Glutamatergic neuron (in vitro differentiated cells): ENCODE measurements at places on chromosomes 13 and 19. TPM values are rescaled to one million over a fixed set of nuclear protein-coding genes. Genes with fewer than 3 reads are reported as not detected.

DNA sequence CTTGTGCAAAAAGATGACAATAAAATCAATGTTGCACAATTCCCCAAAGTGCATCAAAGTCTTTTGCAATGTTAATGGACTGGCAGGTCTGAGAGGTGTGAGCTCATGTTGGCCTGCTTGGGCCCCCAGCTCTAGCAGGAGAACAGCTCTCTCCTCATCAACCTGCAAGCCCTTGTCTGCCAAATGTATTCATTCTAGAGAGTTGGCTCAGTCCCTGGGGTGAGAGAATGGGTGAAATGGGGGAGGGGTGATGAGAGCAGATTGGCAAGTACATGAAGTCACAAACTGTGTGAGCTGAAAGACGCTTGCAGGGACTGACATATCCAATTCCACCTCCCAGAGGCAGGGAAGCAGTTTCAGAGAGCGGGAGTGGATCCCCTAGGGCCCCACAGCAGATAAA lies 465.1 kb upstream of the ZNF507 start:
- peaks cover 11% of the 10 kb centered on the region for H3K4me1 ChIP-seq
- H3K27me3 ChIP-seq = peaks cover 3% of the 10 kb centered on the region
- no peaks in the 10 kb centered on the region for H3K36me3 ChIP-seq

DNA sequence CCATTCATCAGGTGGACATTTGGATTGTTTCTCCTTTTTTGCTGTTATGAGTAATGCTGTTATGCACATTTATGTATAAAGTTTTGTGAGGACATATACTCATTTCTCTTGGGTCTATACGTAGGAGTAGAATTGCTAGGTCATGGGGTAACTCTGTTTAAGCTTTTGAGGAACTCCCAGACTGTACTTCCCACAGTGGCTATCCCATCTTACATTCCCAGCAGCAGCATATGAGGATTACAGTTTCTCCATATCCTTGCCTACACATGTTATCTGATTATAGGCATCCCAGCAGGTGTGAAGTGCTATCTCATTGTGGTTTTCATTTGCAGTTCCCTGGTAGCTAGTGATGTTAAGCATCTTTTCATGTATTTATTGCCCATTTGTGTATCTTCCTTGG lies 5.9 kb downstream of the ZSCAN22 start:
- H3K36me3 ChIP-seq = no peaks in the 10 kb centered on the region
- peaks cover 9% of the 10 kb centered on the region for H3K4me1 ChIP-seq
- no peak overlapping the region for H3K4me3 ChIP-seq
- H3K27ac ChIP-seq = no peak overlapping the region
- H3K27me3 ChIP-seq = peaks cover 7% of the 10 kb centered on the region

- no peak for DNase-seq
- no peak overlapping the region for H3K4me3 ChIP-seq
- H3K27me3 ChIP-seq = no peaks in the 10 kb centered on the region
Observed at GRCh38 chr13:52112591-52112990, 16.3 kb downstream of the NEK5 start.

GRCh38 chr13:75855216-75855615 lies 219.1 kb downstream of the LMO7 start:
- H3K4me3 ChIP-seq = no peak overlapping the region
- DNase-seq = no peak
- H3K27me3 ChIP-seq = no peaks in the 10 kb centered on the region
- H3K4me1 ChIP-seq = no peaks in the 10 kb centered on the region
- H3K36me3 ChIP-seq = no peaks in the 10 kb centered on the region

DNA sequence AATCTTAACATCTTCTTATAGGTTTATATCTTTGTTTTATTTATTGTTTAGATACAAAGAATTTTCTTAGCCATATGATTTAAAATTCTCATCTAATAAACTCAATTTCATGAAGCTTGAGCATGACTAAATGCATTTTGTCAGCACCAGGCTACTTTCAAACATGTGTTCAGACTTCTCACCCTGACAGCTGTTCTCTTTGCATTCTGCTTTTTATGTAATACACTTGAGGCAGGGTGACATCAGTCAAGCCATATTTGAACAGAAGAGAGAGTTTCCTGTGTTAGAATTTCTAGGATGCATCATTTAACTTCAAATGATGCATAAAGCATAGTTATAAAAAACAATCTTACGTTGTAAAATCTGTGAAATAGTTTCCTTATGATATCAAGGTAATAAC lies 1295.1 kb upstream of the PCDH20 start:
- no peaks in the 10 kb centered on the region for H3K36me3 ChIP-seq
- peaks cover 34% of the 10 kb centered on the region for H3K4me1 ChIP-seq
- no peak overlapping the region for H3K4me3 ChIP-seq
- peak overlapping the region; percentile 88 for H3K27ac ChIP-seq
- no peak for DNase-seq

DNA sequence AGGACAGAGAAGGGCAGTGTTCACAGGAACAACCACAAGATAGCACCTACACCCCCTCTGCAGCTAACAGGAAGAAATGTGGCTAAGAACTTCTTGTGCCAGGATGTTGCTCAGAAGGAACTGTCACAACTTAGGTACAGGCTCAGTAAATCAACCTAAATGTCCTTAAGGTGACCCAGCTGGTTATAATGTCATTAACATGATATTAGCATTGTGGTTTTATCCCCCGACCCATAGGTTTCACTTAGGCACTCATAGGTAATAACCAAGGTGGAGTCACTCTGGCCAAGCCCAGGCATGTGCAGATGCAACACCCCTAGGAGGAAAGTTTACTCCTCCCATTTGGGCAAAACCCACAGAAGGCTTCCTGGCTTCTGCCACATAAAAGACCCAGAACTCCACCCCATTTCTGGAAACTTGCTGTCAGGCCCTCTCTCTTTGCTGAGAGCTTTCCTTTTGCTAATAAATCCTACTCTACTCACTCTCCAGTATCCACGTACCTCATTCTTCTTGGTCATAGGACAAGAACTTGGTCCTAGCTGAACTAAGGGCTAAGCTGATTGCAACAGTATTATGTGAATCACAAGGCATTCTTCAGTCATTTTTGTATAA lies 951.3 kb downstream of the SLITRK5 start:
- no peaks in the 10 kb centered on the region for H3K27me3 ChIP-seq
- no peaks in the 10 kb centered on the region for H3K36me3 ChIP-seq
- no peak for DNase-seq

- H3K27me3 ChIP-seq = no peaks in the 10 kb centered on the region
- no peak overlapping the region for H3K4me3 ChIP-seq
- no peaks in the 10 kb centered on the region for H3K4me1 ChIP-seq
- H3K27ac ChIP-seq = no peak overlapping the region
Observed at GRCh38 chr13:75366380-75367280, 115.3 kb downstream of the TBC1D4 start.

DNA sequence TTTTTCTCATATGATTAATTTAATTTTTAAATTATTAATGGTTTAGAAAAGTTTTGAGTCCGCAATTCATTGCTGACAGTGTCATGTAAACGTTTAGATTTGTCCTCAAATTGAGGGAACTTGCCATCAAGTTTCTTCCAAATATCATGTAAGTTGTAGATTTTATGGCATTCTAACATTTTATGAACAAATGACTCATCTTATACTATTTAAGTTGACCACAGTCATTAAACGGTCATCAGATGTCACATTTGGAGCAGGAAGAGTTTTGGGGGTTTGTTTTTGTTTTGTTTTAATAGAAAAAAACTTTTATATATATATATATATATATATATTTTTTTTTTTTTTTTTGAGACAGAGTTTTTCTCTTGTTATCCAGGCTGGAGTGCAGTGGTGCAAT lies 4.3 kb downstream of the ZNF114 start:
- H3K4me1 ChIP-seq = peaks cover 7% of the 10 kb centered on the region
- H3K27me3 ChIP-seq = peaks cover 14% of the 10 kb centered on the region
- DNase-seq = no peak
- H3K27ac ChIP-seq = no peak overlapping the region
- no peak overlapping the region for H3K4me3 ChIP-seq

GRCh38 chr13:50612717-50613116 lies 230.8 kb downstream of the DLEU7 start:
- no peak for DNase-seq
- no peak overlapping the region for H3K27ac ChIP-seq
- H3K4me3 ChIP-seq = no peak overlapping the region
- H3K27me3 ChIP-seq = no peaks in the 10 kb centered on the region
- no peaks in the 10 kb centered on the region for H3K36me3 ChIP-seq

DNA sequence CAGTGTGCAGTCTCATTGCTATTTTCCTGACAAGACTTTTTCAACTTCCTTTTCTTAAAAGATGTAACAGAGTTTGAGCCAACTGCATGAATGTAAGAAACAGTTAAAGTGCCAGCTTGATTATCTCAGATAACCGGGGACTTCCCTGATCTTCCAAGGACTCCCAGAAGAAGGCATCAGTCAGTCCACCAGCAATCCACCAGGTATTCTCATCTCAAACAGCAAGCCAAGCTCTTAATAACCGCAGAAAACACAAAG lies 350.1 kb downstream of the LIG4 start:
- H3K36me3 ChIP-seq = no peaks in the 10 kb centered on the region
- peak overlapping the region; percentile 94 for H3K4me3 ChIP-seq
- H3K27me3 ChIP-seq = peaks cover 12% of the 10 kb centered on the region
- peak overlapping the region; percentile 49 for H3K27ac ChIP-seq
- H3K4me1 ChIP-seq = peaks cover 12% of the 10 kb centered on the region

DNA sequence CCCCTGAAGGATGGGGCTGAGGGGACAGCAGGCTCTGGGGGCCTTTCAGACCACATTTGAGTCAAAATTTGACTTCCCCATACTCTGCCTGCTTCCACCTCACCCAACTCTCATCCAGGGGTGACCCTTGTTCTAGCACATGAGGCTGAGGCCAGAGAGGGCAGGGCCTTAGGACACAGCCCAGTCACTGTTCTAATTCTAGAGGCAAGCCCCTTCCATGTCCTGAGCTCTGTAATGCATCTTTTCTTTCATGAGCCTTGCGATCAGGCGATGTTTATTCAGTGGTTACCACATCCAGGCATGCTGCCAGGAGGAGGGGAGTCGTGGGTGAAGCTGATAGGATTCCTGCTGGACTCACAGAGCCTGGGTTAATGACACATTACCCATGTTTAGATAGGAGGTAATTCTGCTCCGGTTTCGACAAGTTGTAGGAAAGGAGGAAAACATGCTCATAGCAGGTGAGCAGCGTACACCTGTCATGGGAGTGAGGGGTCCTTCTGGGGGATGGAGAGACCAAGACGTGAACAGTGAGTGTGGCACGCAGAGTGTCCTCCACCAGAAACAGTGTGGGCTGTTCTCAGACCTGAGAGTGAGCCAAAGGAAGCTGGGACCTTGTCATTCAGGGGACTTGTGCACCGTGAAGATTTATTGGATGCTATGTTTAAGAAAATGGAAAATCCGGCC lies 9.3 kb downstream of the RPS9 start:
- DNase-seq = no peak
- H3K36me3 ChIP-seq = peaks cover 14% of the 10 kb centered on the region
- H3K27ac ChIP-seq = peak overlapping the region; percentile 84

DNA sequence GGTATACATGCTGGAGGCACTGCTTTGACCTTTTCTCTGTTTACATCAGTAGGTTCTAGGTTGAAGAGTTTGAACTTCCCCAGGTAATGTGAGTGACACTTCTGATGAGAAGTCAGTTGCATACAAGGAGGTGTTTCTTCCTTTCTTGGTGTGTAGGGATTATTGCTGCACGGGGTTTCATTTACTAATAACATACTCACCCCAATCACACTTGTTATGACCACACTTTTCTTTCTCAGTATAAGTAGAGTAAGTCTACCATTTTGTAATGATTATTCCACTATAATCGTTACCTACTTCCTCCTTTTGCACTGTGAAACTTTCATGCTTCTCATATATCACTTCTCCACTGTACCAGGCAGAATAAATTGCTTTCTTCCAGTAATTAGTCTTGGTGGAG lies 138.0 kb downstream of the TNFSF13B start:
- no peak overlapping the region for H3K4me3 ChIP-seq
- H3K27ac ChIP-seq = no peak overlapping the region
- H3K4me1 ChIP-seq = peaks cover 6% of the 10 kb centered on the region
- DNase-seq = no peak
- no peaks in the 10 kb centered on the region for H3K36me3 ChIP-seq

GRCh38 chr13:76635232-76636230 lies 250.7 kb downstream of the KCTD12 start:
- H3K4me3 ChIP-seq = no peak overlapping the region
- H3K36me3 ChIP-seq = peaks cover 5% of the 10 kb centered on the region
- H3K4me1 ChIP-seq = peaks cover 16% of the 10 kb centered on the region

GRCh38 chr19:6460099-6460884 lies 700 bp upstream of the SLC25A23 start:
- peak overlapping the region; percentile 72 for H3K27ac ChIP-seq
- H3K36me3 ChIP-seq = peaks cover 3% of the 10 kb centered on the region
- H3K4me1 ChIP-seq = peaks cover 4% of the 10 kb centered on the region
- H3K27me3 ChIP-seq = peaks cover 12% of the 10 kb centered on the region
- peak overlapping the region; percentile 98 for H3K4me3 ChIP-seq

- DNase-seq = peak; percentile 92
- peaks cover 17% of the 10 kb centered on the region for H3K4me1 ChIP-seq
- H3K27me3 ChIP-seq = peaks cover 14% of the 10 kb centered on the region
- peaks cover 5% of the 10 kb centered on the region for H3K36me3 ChIP-seq
Observed at GRCh38 chr19:49850487-49851342, at the start of gene PTOV1. PTOV1 (plus strand) TSS chr19:49851159.

GRCh38 chr13:23392925-23393645 lies 40.4 kb downstream of the SACS start:
- peaks cover 3% of the 10 kb centered on the region for H3K36me3 ChIP-seq
- H3K27ac ChIP-seq = no peak overlapping the region
- no peak overlapping the region for H3K4me3 ChIP-seq
- H3K27me3 ChIP-seq = peaks cover 4% of the 10 kb centered on the region

- H3K27me3 ChIP-seq = peaks cover 11% of the 10 kb centered on the region
- H3K4me1 ChIP-seq = peaks cover 2% of the 10 kb centered on the region
- no peak overlapping the region for H3K27ac ChIP-seq
- no peaks in the 10 kb centered on the region for H3K36me3 ChIP-seq
- no peak overlapping the region for H3K4me3 ChIP-seq
- DNase-seq = peak; percentile 21
Observed at GRCh38 chr19:1811472-1811894, 593 bp downstream of the ATP8B3 start.

- peaks cover 2% of the 10 kb centered on the region for H3K4me1 ChIP-seq
- H3K27ac ChIP-seq = no peak overlapping the region
- H3K36me3 ChIP-seq = no peaks in the 10 kb centered on the region
- no peak overlapping the region for H3K4me3 ChIP-seq
Observed at GRCh38 chr19:7866399-7867091, 7.6 kb downstream of the PRR36 start.

GRCh38 chr19:15249972-15250639 lies 17.9 kb upstream of the EPHX3 start:
- H3K36me3 ChIP-seq = peaks cover under 1% of the 10 kb centered on the region
- H3K27ac ChIP-seq = no peak overlapping the region
- peaks cover 14% of the 10 kb centered on the region for H3K27me3 ChIP-seq
- no peak for DNase-seq

- no peaks in the 10 kb centered on the region for H3K36me3 ChIP-seq
- peaks cover 9% of the 10 kb centered on the region for H3K4me1 ChIP-seq
- no peak overlapping the region for H3K27ac ChIP-seq
- peaks cover 9% of the 10 kb centered on the region for H3K27me3 ChIP-seq
- DNase-seq = peak; percentile 75
Observed at GRCh38 chr19:13978351-13979243, 26.3 kb downstream of the DCAF15 start.

TPTE2 gene
- not detected for total RNA-seq

CEACAM3 gene
- not detected for total RNA-seq

ZNF765 gene
- total RNA-seq = 21.4 TPM

IGFL4 gene
- 0.20 TPM for total RNA-seq

CFAP97D2 gene
- not detected for total RNA-seq

PSG11 gene
- total RNA-seq = not detected

CCL25 gene
- total RNA-seq = not detected
